ENCODE measurements at places on chromosomes 5 and 9. TPM values are rescaled to one million over a fixed set of nuclear protein-coding genes. Genes with fewer than 3 reads are reported as not detected.

DNA sequence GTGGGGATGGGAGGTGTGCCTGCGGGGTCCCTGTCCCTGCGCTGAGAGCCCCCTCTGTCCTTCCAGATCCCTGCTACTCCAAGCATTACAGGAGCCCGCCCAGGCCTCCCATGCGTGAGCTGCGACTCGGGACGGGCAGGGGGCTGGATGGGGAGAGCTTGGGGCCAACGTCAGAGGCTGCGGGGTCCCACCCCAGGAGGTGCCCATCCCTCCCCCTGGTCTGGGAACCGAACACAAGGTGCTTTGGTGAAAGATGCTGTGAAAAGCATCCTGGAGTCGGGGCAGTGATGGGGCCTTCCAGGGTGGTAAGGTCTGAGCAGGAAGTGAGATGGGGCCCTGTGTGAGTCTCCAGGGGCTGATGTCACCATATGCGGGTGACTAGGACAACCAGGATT, 2.7 kb downstream of the LCN9 start:
- no peak overlapping the region for H3K27ac ChIP-seq
- no peak for DNase-seq
- H3K27me3 ChIP-seq, result peaks cover 52% of the 10 kb centered on the region
- H3K4me3 ChIP-seq, result no peak overlapping the region
- H3K4me1 ChIP-seq, result peaks cover 4% of the 10 kb centered on the region
- H3K36me3 ChIP-seq, result no peaks in the 10 kb centered on the region

Gene PCDHB4
- total RNA-seq, result not detected

DNA sequence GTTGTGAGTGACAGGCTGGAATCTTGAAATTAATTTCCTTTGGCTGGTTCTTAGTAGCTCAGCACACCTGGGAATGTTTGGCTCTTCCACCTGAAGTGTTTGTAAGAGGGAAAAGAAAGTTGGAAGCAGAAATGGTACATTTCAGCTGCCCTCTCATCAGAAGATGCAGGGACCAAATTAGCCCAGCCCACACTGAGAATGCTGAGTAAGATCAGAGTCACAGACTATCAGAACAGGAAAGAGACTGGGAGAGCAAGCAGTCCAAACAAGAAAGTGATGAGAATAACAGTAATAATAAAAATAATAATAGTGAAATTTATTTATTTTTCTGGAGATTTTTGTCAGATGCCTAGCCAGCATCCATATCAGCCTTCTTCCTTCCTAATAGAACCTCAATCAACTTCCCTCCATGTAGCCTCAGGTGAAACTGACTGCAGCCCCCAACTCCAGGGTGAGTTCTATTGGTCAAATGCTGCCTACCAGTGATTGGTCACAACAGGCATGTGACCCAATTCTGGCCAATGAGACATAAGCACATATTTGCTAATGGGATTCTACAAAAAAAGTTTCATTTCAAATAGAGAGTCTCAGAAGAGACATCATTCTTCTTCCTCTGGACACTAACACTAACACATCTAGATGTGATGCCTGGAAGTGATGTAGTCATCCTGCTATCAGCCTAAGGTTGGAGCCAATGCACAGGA, 31.2 kb upstream of the ADRA1B start:
- H3K27ac ChIP-seq, result no peak overlapping the region
- H3K4me1 ChIP-seq, result no peaks in the 10 kb centered on the region
- H3K27me3 ChIP-seq, result no peaks in the 10 kb centered on the region

Gene CCNJL
- 0.13 TPM for total RNA-seq

Gene TRIP13
- total RNA-seq, result 53.2 TPM

Gene OTULINL
- total RNA-seq, result 0.13 TPM

Gene SHOC1
- not detected for total RNA-seq

- peak; percentile 75 for DNase-seq
- no peak overlapping the region for H3K27ac ChIP-seq
- H3K4me1 ChIP-seq, result no peaks in the 10 kb centered on the region
- no peak overlapping the region for H3K4me3 ChIP-seq
- no peaks in the 10 kb centered on the region for H3K36me3 ChIP-seq
Measured at GRCh38 chr9:131799177-131799823, 59.4 kb upstream of the RAPGEF1 start.

Gene STPG3
- total RNA-seq, result not detected
